Thoracic aorta (tissue), 2 donors: ENCODE measurements at places on chromosomes 3 and 15. TPM values are rescaled to one million over a fixed set of nuclear protein-coding genes. Genes with fewer than 3 reads are reported as not detected.

DNA sequence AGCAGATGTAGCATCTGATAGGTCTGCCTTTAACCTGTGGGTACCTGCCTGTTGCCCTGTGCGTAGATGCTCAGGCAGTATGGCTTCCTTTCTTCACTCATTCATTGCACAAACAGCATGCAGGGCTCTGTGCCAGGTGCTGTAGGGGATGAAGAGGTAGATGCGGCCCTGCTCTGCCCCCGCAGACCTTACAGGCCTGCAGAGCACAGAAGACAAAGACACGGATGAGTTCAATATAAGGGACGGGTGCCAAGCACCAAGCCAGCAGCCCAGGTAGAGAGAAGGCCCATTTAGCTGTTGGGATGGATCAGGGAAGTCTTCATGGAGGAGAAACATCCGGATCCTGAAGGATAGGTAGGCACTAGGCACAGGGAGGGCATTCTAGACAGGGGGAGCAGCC, 69.4 kb downstream of the AAGAB start:
- DNase-seq: no peak
- no peaks in the 10 kb centered on the region for H3K27me3 ChIP-seq
- peaks cover 27% of the 10 kb centered on the region for H3K4me1 ChIP-seq
- H3K4me3 ChIP-seq: no peak overlapping the region
- peaks cover 16% of the 10 kb centered on the region for H3K36me3 ChIP-seq

Gene TERB2
- total RNA-seq: not detected

Gene CNTN3
- total RNA-seq: 9.7 TPM

DNA sequence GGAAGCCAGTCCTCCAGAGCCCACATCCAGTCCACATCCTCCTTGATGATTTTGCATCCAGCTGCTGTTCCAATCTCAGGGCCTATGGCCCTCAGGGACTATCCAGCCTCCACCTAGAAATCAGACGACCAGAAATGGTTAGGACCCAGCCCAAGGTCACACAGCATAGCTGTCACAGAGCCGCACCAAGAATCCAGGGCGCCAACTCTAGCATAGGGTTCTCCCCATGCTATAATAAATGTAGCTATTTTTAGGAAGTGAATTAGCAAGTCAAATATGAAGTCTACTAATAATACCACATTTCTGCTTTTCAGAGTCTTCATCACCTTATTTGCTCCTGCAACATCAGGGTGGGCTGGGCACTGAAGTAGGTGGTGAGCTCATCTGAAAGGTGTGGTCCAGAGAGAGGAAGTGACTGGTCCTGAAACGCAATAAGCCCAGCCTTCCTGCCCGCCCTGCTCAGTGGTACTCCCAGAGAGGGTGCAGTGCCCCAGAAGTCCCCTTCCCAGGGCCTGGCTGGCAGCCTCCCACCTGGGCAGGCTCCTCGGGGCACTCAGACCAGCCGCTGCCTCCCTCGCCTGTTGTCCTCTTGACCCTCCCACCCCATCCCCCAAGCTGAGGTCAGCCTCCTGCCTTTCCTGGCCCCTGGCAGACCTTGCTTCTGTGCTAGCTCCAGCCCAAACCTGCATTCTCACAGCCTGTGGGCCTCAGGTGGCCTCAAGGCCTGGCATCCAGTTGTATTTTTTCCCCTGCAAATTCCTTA, 17.6 kb upstream of the CYP11A1 start:
- H3K36me3 ChIP-seq: no peaks in the 10 kb centered on the region
- H3K4me1 ChIP-seq: no peaks in the 10 kb centered on the region
- no peaks in the 10 kb centered on the region for H3K27me3 ChIP-seq

GRCh38 chr15:96977886-96978285, 647.4 kb downstream of the NR2F2 start:
- no peaks in the 10 kb centered on the region for H3K36me3 ChIP-seq
- no peak overlapping the region for H3K27ac ChIP-seq
- H3K4me3 ChIP-seq: no peak overlapping the region
- H3K4me1 ChIP-seq: no peaks in the 10 kb centered on the region
- no peaks in the 10 kb centered on the region for H3K27me3 ChIP-seq

DNA sequence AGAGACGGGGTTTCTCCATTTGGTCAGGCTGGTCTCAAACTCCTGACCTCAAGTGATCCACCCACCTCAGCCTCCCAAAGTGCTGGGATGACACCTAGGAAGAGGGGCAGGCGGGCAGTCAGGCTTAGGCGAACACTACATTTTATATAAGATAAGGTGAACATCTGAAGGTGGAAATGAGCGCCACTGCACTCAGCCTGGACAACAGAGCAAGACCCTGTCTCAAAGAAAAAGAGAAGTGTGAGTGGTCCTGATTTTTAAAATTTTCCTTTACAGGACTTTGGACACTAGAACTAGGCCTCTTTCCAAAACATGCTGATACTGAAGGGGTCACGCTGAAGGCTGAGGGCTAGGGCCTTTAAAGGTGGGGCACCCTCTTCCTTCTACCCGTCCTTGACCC, 48.0 kb downstream of the ZDHHC19 start:
- H3K4me3 ChIP-seq: no peak overlapping the region
- DNase-seq: no peak
- no peaks in the 10 kb centered on the region for H3K36me3 ChIP-seq
- H3K27ac ChIP-seq: no peak overlapping the region
- H3K27me3 ChIP-seq: no peaks in the 10 kb centered on the region
- no peaks in the 10 kb centered on the region for H3K4me1 ChIP-seq
